ENCODE measurements at places on chromosomes 2 and 18. TPM values are rescaled to one million over a fixed set of nuclear protein-coding genes. Genes with fewer than 3 reads are reported as not detected.
A peak's percentile ranks its signal among the peaks of the same experiment; 100 is the strongest.

Gene TXNDC2
- 0.12 TPM for total RNA-seq

Gene C2orf66
- not detected for total RNA-seq

Gene FMNL2
- 28.1 TPM for total RNA-seq

Gene NOSTRIN
- 3.1 TPM for total RNA-seq

Gene CNTNAP5
- not detected for total RNA-seq

Gene RAB17
- 41.8 TPM for total RNA-seq

Gene GALM
- total RNA-seq: 10.2 TPM

Gene CACNB4
- total RNA-seq: 2.0 TPM

GRCh38 chr2:190663839-190664238 lies 15.0 kb downstream of the NAB1 start:
- no peaks in the 10 kb centered on the region for H3K36me3 ChIP-seq
- no peak overlapping the region for H3K27ac ChIP-seq
- no peaks in the 10 kb centered on the region for H3K27me3 ChIP-seq
- no peaks in the 10 kb centered on the region for H3K4me1 ChIP-seq

- DNase-seq: no peak
- no peaks in the 10 kb centered on the region for H3K36me3 ChIP-seq
- H3K27me3 ChIP-seq: no peaks in the 10 kb centered on the region
- H3K4me1 ChIP-seq: no peaks in the 10 kb centered on the region
- H3K4me3 ChIP-seq: no peak overlapping the region
Observed at GRCh38 chr2:231323316-231323715, 72.2 kb upstream of the B3GNT7 start.

DNA sequence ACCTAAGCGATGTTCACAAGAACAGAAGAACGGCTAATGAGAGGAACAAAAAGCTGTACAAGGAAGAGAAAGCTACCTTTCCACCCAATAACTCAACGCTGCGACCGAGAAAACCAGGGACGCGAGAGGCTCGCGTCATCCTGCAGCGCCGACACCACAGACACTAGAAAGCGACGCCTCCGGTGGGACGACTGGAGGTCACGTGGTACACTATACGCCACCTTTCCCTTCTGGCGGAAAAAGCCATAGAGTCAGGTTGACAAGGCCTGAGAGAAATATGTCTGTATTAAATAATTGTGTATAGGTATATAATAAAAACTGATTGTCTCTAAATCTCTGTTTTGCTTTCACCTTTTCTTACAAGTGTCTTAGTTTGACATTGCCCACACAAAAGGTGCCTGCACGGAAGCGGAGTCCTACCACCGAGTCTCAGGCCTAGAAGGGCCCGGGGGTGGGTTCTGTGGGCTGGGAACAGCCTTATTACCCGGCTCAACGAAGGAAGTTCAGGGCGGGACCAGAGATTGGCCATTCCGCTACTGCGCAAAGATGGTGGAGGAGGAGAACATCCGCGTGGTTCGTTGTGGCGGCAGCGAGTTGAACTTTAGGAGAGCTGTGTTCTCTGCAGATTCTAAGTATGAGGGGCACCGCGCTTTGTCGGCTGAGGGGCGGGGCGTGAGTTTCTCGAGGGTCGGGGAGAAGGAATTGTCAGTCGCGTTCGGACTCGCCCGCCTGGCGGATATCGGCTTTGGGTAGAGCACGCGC lies at the start of gene WDR75:
WDR75 (plus strand) TSS at position 528 of the 762 bp plus-strand sequence; CDS start at position 547, 19 bp downstream.
- H3K36me3 ChIP-seq: no peaks in the 10 kb centered on the region
- no peaks in the 10 kb centered on the region for H3K27me3 ChIP-seq
- H3K4me3 ChIP-seq: peak within 1 kb of the TSS; percentile 92
- peak; percentile 90 for DNase-seq

DNA sequence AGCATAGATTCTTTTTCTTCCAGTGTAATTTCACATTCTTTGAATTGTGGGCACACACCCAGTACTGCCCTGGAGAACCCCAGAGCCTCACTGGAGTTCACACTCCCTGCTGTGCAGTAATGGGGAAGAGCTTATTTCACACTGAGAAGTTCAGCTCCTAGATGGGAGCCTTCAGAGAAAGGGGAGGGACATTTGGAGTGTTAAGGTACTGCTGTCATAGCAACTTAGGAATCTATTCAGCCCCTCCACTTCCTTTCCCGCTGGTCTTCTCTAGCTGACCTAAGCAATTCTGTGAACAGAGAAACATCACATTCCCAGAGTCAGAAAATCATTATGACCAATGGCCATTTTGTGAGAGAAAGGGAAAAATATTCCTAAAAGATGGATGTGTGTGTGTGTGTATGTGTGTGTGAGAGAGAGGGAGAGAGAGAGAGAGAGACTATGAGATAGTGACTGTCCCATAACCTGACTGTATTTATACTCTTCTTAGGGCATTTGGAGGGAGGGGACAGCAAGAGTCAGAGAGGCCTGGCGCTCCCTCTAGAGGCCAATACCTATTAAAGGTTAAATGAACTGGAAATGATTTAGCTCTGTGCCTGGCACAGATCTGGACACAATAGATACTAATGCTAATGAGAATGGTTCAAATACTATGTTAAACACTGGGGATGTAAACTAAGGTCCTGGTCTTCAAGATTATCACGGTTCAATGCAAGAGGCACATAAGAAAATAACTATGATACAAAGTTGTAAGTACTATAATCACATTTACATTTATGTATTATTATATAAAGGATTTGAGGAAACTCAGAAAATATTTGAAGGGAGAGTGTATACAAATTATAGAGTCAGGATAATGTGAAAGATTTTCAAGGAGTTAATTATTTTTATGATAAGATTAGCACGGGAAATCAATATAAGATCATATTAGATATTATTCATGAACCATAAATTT lies 41.5 kb upstream of the RPE start:
- no peaks in the 10 kb centered on the region for H3K4me1 ChIP-seq
- peak; percentile 65 for DNase-seq
- H3K4me3 ChIP-seq: no peak overlapping the region
- H3K36me3 ChIP-seq: no peaks in the 10 kb centered on the region

DNA sequence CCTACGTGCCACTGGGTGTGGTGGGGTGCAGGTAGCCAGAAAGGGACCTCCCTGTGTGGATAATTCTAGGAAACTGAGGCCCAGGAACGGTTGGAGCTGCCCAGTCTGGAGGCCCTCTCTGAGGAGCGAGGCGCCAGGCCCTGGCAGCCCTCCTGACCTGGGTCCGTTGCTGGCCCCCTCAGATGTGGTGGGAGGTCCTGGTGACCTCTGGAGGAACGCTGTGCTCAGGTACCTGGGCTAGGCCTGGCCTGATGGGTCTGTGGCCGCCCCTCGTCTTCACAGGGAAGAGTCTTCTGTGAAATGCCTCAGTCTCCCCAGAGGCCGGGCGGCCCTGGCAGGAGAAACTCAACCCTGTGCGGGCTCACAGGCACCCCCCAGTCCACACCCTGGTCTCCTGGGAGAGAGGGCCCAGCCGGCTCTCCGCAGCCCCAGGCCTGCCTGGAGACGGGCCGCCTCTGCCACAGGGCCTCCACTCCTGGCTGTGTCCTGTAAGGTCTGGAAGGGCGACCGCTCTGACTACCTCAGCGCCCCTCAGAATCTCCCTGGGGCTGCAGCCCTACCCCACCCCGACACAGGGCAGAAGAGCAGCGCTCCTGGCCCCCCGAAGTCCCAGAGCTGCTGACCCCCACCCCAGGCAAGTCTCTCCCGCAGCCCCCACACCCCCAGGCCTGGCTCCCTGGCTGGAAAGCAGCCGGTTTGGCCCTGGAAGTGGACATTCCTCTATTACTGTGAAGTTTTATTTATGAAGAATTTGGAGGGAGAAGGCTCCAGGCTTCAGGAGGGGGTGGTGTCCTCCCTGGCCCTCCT lies 3.7 kb downstream of the B3GNT7 start:
- H3K27ac ChIP-seq: no peak overlapping the region
- H3K4me1 ChIP-seq: peaks cover 10% of the 10 kb centered on the region
- H3K4me3 ChIP-seq: no peak overlapping the region
- no peaks in the 10 kb centered on the region for H3K27me3 ChIP-seq
- no peak for DNase-seq

- H3K27me3 ChIP-seq: no peaks in the 10 kb centered on the region
- H3K27ac ChIP-seq: no peak overlapping the region
- no peaks in the 10 kb centered on the region for H3K4me1 ChIP-seq
- DNase-seq: no peak
Observed at GRCh38 chr2:146077156-146077555, 1557.2 kb upstream of the ZEB2 start.

DNA sequence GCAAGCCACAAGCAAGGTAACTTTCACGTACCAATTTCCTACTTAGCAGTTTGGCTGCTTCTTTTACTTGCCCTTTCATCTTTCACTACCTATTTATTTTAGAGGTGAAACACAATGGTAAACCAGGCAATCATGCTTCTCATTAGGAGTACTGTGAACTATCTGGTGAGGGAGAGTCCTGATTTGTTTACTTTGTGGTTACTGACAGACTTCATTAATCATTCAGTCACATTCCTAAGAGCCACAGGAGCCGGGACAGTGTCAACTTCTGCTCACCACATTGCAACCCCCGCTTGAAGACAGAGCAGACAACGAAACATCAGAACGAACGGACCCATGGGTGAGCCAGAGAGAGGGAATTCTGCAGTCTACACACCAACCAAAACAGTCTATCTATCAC lies 28.8 kb downstream of the TUBB6 start:
- no peak overlapping the region for H3K4me3 ChIP-seq
- H3K36me3 ChIP-seq: peaks cover 11% of the 10 kb centered on the region
- no peaks in the 10 kb centered on the region for H3K27me3 ChIP-seq
- DNase-seq: no peak
- H3K4me1 ChIP-seq: peaks cover 10% of the 10 kb centered on the region
